ENCODE measurements at places on chromosomes 11 and 22.

- DNase-seq = no peak
These were observed 43.7 kb downstream of the GDPD5 start for GRCh38 chr11:75481922-75482606.

DNA sequence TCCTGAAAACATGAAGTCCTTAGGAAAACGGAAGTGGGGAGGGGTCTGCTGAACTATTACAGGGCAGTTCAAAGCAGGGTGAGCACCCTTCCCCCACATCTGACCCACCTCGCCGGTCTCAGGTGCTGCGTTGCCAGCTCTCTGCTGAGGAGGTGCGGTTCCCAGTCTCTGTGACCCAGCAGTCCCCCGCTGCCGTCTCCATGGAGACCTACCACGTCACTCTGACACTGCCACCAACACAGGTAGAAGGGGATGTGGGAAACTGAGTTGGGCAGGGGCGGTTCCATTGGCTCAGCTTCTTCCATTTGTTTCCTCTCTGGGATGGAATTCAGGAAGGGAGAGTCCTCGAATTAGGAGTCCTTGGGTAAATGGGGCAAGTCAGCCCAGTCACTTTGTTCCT, 3.3 kb downstream of the C2CD2L start:
- no peak for DNase-seq

GRCh38 chr22:37343348-37343747, 61.0 kb downstream of the CYTH4 start:
- no peak for DNase-seq

DNA sequence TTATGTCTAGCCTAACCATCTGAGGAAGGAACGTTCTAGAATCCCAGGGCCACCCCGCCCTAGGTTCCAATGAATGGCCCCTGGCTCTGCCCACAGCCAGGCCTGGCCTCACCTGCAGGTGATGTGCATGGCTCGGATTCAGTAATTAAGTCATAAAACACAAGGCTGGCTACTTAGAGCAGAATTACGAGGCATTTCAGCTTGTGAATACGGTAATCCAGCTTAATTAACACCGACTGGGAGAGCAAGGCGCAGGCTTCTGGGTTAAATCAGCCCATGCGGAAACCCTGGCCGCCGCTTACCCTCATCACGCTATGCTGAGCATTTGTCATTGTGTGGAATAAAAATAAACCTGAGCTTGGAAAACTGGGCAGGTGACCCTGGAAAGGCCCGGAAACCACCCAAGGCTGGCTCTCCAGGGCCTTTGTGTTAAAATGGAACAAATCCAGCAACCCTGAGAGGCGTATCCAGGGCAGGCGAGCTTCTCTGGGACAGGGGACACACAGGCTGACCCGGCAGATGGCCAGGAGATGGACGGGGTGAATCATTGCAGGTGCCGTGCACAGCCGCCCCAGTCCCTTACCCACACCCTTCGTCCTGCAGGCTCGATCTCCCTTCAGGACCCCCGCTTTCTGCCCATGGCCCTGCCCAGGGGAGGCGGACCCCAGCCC, 220.2 kb downstream of the CTTN start:
- DNase-seq = no peak

DNA sequence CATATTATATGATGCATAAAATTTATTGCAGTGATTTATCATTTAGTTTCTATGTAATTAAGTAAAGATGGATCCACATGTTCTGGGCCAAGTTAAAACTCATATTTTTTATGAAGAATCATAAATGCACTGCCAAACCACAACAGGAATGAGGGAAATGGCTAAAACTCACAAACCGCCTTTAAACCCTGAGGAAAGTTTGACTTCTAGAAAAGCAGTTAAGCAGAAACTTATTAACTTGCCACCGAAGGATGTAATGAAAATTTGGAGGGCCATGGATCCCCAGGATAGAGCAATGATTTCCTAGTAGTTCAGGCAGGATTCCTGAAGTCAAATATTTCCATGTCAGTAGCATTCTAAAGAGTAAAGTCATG, 218.3 kb upstream of the CTSC start:
- DNase-seq = no peak

DNA sequence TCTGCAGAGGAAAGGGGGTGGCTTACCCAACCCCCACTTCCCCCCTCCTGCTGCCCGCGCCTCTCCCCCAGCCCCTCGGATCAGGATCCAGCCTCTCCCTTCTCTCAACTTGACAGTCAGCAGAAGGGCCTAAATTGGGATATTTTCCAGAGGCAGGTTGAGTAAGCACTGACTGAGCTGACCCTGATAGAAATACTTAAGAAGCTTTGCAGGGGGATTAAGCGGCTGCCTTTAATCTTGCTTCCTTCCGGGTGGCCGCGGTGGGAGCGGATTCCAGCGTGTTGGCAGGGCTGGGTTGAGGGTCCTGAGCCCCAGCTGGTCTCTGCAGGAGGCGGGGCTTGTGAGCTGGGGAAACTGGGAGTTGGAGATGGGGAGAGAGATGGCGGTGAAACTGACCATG, 445.2 kb downstream of the NTM start:
- no peak for DNase-seq

GRCh38 chr11:134791102-134791501, 379.1 kb upstream of the B3GAT1 start:
- DNase-seq = no peak

DNA sequence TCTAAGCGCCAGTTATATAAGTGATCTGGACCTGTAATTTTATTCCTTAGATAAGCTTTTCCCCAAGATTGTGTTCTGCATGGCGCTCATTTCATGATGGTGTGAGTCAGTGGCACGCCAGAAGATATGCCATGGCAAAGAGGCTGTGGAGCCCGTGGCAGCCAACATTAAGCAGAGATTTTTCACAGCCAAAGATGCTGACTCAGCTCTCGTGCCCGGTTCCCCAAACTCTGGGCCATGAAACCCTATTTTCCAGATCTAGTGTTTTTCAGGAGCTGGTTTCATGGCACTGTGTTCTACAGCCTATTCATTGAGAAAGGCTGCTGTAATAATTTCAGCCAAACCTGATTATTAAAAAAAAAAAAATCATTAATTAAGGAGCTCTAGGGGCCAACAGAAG, 15.4 kb upstream of the LINC01488 start:
- DNase-seq = no peak

DNA sequence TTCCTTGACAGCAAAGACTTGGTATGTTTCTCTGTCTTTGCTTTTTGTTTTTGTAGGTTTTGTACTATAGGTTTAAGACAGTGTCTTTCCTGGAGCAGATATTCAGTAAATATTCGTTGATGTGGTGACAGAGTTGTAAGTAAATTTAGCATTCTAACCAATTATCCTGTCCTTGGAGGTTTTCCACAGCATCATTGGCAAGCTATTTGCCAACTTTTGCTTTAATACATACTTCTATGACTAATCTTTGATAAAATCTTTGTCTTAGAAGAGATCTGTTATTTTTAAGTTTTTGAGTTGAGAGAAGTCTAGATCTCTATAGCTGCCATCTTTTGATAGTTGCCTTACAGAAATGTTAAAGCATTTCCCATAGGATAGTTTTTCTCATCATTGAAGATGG, 3.8 kb downstream of the USP47 start:
- DNase-seq = no peak

GRCh38 chr11:19351426-19351825, 110.7 kb upstream of the E2F8 start:
- DNase-seq = no peak

DNA sequence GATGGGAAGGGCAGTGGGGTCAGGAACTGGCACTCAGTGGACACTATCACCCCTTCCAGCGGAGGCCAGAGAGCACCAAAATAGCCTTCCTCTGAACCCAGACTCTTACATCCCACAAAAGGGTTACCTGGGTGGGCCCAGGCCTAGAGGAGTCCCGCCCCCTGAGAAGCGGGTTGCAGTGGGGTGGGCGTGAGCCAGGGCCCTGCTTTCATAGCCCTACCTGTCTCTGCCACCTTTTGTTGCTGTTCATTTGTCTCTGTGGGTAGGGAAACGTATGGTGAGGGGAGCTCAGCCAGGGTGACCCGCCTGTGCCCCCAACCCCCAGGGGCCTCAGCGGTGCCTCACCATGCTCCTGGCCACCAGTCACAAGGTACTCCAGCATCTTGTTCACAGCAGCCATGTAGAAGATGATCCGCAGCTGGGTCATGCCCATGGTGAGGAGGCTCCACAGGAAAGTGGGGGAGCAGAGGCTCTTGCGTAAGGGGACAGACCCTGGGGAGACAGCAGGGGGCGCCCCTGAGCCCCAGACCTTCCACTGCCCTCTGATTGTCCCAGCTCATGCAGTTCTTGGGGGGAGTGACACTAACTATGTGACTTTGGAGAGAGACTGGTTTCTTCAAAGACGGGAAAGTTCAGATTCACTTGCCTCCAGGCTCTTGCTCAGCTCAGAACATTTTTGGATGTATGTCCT, 24.0 kb downstream of the SLC43A1 start:
- DNase-seq = no peak

- no peak for DNase-seq
These were observed 224.3 kb upstream of the C11orf87 start for GRCh38 chr11:109197656-109198055.

- peak; percentile 6 for DNase-seq
These were observed 34.4 kb upstream of the SMTN start for GRCh38 chr22:31046539-31047226.

- DNase-seq = no peak
These were observed 57.8 kb downstream of the CEP164 start for GRCh38 chr11:117385471-117385870.

DNA sequence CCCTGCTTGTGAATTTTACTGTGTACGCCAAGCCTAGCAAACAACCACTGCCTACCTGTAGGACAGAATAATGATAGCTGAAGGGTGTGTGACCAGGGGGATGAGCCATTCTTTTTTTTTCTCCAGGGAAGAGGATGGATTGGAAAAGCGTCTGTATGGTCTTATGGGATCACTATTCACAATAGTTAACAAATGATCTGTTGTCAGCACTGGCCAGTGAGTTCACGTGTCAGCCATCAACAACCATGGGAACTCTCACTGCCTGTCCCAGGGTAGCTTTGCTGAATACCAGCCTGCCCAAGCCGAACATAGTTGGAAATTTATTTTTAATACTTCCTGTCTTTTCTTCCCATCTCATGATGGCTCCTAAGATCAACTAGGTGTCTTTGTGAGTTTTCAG, 170.2 kb downstream of the ST3GAL4 start:
- DNase-seq = no peak

DNA sequence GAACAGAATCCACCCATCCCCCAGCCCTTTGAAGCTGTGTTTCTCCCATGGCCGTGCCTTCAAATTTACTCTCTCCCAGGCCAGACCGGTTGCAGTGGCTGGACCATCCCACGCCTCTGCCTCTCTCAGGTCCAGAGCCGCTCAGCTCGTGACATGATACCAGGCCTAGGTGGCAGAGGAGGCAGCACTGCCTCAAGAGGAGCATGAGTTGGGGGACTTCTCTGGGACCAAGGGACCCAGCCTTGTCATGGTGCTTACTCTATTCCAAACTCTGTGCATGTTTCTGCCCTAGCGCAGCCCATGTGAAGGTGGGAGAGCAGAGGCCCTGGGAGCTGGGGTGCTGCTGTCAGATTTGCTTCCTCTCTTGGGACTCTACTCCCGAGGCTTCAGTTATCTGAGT, 51.0 kb downstream of the TRAF6 start:
- DNase-seq = no peak

DNA sequence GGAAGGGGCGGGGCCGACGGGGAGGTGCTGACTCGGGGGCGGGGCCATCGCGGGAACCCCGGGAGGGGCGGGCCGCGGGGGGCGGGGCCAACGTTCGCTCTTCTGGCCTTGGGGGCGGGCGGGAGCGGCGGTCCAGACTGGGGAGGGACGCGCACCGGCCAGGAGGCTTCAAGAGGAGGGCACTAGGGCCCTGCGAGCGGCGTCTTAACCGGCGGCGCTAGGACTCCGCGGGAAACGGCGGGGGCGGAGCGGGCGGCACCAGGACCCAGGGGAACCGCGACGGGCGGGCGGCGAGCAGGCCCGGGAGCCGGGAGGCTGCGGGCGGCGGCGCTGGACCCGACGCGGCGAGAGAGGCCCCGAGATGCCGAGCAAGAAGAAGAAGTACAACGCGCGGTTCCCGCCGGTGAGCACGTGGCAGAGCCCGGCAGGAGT, at the start of gene DRAP1:
Gene DRAP1, plus strand, starts transcription at position 286 of the 432 bp plus-strand sequence. Its CDS starts 76 bp downstream, at position 362.
- peak; percentile 99 for DNase-seq

DNA sequence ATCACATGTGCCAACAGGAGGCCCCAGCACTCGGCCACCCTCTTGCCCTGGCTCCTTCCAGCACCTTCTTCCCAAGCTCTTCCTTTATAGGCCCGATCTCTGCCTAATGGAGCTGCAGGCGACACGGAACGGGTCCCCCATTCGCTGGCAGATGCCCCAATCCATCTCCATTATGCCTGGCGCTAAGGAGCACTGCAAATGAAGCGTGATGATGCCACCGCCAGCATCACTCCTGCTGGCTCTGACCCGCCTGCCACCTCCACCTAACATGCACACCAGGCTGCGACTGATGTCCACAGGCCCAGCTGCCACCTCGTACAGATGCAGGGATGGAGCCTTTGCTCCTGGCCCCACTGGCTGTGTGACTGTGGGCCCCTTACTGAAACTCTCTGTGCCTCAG, 33.5 kb downstream of the ELFN2 start:
- no peak for DNase-seq

DNA sequence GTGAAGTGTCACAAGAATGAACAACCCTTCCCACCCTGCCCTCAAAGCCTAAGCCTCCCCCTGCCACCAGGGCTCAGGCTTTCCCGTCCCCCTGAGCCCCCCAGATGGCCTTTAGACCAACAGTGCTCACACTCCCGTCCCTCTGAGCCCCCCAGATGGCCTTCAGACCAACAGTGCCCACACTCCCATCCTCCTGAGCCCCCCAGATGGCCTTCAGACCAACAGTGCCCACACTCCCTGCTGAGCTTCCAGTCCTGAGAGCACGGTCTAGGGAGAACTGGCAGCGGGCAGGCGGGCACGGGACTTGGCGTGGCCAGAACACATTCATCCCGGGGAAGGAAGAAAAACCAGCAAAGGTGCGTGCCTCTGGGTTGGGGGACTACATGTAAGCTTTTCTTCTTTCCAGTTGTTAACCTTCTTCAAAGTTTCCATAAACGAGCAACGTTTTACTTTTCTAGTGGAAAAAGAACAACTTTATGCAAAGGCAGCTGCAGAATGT, 2.5 kb downstream of the MRGPRG start:
- DNase-seq = no peak

GRCh38 chr11:7892840-7893254, 38.2 kb downstream of the OR10A6 start:
- no peak for DNase-seq

- no peak for DNase-seq
These were observed 21.5 kb upstream of the MIEF1 start for GRCh38 chr22:39480557-39480956.

- no peak for DNase-seq
These were observed 35.1 kb upstream of the SMTN start for GRCh38 chr22:31045900-31046538.

DNA sequence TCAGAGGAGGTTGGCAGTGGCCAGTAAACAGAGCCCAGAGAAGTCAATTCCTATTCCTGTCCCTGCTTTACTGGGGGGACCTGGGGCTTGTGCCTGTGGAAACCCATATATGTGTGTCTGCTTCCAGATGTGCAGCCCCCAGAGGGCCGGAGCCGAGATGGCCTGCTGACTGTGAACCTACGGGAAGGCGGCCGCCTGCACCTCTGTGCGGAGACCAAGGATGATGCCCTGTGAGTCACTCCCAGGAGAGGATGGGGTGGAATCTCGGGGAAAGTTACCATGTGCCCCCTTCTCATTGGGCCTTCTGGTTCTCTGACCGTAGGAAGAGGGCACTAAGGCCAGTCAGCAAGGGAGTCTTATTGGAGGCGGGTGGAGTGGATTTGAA, 5.3 kb downstream of the PLEKHB1 start:
- DNase-seq = no peak

Data from hypothalamus (tissue), 51 donors.